HTR-8/SVneo (cell line): ENCODE measurements at places on chromosomes 1 and 21.

DNA sequence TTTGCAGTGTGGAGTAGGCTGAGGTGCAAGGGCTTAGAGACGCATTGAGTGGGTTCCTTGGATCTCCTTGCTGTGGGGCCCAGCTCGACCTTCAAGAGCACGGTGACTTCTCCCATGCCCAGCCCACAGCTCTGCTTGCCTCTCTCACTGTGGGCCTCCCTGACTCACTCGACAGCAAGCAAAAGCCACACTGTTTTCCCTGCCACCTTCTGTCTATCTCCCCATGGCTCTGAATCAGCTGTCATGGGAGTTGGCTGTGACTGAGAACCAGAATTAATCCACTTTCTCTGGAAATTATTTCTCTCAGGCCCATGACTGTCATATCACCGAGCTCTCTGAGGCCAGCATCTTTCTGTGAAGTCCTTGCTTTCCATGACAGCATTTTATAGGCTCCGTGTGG, 140.7 kb downstream of the NOS1AP start:
- no peak for DNase-seq

DNA sequence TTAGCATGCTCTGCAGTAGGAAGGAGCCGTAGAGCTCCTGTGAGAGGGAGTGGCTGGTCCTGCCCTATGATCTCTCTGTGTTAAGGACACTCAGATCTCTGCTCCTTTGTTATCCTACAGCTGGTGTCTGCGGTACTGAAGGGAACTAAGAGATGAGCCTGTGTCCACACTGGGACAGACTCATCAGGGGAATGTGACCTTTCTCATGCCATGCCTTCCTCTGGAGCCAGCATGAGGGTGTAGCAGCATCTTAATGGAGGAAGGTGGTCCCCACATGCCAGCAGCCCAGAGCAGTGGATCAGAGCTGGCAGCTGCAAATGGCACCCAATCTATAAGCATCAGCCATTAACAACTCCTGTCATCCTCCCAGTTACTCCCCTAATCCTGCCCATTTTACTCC, 24.7 kb upstream of the GUCA2B start:
- no peak for DNase-seq

GRCh38 chr1:28936094-28936493, 21.7 kb downstream of the EPB41 start:
- no peak for DNase-seq

- no peak for DNase-seq
Measured at GRCh38 chr21:45099571-45099970, 25.2 kb downstream of the ADARB1 start.

DNA sequence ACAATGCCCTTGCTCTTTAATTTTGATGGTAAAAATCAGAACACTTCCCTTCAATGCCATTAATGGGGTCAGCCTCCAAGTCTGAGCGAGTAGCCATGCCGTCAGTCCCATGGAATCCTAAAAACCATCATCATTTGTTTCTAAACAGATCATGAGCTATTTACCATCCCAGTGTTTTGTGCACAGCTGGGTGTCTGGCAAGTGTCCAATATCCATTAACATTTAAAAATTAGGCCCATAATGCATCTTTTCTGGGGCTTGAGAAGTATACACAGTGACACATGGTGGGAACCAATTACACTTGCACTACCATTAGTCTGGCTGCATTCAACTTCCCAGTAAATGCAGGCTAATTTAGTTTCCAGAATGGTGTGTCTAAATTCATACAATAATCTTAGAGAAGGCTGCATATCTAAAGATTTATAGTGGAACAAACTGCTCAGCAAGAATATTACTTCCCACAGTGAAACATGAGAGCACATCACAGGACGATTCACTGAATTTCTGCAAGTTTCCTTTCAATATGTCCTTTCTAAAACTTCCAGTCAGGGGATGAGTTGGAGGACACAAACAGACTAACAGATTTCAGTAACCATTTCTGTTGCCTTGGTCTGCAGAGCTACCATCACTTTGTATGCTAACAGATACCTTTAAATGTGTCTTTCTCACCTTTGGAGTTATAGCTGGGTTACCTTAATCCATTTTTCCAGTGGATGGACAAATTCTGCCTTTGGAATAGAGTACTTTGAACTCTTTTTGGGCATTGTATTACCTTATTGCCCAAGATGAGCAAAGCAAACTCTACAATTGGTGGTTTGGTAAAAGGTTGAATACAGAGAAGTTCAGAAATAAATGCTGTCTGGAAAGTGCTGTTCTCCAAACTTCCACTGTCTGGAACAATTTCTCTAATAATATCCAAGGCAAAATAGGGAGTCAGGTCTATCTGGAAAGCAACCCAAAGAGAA, 258.0 kb downstream of the PTBP2 start:
- no peak for DNase-seq

- DNase-seq, result no peak
Measured at GRCh38 chr1:113298941-113299340, 91.4 kb upstream of the MAGI3 start.

DNA sequence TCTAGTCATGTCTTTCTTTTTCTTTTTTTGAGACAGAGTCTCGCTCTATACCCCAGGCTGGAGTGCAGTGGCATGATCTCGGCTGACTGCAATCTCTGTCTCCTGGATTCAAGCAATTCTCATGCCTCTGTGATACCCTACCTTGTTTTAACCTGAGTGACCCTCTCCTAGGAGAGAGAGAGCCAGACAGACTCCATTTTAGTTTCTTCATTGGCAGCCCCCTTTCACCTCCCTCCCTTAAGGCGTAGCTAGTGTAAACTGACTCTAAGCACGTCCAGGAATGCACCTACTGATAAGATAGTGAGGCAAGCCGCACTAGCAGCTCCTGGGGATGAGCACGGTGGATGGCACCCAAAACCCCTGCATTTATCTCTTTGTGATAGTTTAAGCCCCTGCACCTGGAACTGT, 5.2 kb upstream of the PKNOX1 start:
- no peak for DNase-seq

DNA sequence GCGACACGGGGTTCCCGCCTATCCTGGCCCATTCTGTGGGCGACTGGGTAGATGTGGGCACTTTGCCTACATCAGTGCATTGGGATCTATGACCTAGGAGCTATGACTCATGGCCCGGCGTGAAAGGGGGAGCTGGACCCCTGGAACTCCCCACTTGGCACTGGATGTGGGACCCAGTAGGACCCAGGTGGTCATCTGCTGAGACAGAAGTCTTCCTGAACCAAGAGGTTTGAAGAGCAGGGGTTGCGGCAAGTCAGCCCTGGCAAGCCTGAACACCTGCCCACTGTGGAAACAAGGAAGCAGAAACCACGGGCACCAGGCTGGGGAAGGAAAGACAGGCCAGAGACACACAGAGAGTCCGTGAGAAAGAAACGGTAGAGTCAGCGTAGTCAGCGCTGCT, 656.7 kb downstream of the AJAP1 start:
- no peak for DNase-seq

- no peak for DNase-seq
Measured at GRCh38 chr1:171128463-171128862, 37.8 kb downstream of the FMO3 start.

DNA sequence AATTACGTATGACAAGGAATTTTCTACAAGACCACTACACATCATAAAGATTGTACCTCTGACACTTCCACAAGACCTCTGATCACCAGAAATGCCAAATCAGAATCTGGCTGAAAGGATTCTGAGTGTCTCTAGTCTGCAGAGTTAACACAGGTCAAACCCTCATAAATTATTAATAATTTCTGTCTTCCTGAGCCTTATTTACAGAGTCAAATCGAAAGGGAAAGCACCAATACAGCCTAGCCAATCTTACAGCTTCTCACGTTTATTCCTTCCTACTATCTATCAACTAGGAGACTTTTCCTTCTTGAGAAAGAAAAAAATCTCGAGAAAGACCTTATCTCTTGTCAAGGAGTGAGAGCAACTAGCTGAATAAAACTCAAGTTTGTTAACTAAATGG, 2151.6 kb downstream of the MRPL39 start:
- no peak for DNase-seq

- peak; percentile 59 for DNase-seq
Measured at GRCh38 chr1:200029035-200029821, 1.7 kb downstream of the NR5A2 start.

DNA sequence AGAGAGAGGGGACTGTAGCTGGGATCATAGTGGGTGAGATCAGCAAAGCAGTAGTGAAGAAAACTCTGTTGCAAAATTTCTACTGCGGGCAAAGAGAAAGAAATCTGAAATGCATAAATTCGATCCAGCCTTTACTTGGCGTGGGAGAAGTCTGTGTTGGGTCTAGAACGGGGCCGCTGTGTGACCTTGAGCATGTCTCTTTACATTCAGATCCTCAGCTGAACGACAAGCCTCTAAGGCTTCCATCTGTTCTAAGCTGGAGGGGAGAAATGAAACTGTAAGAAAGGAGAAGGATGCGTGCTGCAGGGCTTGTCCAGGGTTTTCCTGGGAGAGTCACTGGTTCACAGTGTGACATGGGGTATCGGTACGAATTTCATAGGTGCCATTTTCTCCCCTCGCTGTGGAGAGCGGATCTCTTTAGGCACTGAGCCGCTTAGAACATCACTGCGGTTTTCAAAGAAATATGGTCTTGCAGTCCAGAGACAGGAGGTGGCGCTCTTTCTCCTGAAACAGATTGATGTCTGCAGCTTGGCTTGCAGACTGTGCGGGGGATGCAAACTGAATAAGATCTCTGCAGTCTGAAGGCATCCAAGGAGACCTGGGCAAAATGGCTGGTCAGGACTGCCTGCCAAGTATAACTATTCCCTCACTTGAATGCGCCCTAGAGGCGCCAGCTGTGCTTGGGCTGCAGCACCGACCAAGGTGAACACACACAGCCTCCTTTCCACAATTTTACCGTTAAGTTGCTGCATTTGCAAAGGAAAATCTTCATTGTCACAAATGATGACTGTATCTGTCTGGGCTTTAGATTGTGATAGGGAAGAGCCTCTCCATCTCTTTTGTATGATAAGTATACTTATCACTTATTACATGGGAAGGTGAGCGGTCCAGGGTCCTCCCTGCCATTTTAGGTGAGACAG, 104.1 kb downstream of the XCL2 start:
- peak; percentile 80 for DNase-seq

DNA sequence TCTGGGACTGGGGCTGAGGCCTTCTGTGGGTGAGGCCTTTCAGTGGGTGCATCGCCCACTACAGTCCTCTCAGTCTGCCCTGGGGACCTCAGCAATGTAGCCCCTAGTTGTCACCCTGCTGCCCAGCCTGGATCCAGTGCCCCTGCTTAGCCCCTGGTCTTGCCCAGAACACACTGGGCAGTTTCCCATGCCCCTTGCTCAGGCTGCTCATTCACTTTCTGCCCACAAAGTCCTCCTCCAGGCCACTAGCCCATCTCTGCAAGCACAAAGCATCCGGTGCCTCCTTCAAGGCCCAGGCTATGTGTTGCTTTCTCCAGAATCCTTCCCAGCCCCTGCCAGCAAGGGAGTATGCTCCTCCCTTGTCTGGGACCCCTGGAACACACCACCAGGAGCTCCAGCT, 5.4 kb upstream of the ADORA1 start:
- DNase-seq, result no peak

- no peak for DNase-seq
Measured at GRCh38 chr1:24547195-24547594, 8.7 kb upstream of the NCMAP start.

DNA sequence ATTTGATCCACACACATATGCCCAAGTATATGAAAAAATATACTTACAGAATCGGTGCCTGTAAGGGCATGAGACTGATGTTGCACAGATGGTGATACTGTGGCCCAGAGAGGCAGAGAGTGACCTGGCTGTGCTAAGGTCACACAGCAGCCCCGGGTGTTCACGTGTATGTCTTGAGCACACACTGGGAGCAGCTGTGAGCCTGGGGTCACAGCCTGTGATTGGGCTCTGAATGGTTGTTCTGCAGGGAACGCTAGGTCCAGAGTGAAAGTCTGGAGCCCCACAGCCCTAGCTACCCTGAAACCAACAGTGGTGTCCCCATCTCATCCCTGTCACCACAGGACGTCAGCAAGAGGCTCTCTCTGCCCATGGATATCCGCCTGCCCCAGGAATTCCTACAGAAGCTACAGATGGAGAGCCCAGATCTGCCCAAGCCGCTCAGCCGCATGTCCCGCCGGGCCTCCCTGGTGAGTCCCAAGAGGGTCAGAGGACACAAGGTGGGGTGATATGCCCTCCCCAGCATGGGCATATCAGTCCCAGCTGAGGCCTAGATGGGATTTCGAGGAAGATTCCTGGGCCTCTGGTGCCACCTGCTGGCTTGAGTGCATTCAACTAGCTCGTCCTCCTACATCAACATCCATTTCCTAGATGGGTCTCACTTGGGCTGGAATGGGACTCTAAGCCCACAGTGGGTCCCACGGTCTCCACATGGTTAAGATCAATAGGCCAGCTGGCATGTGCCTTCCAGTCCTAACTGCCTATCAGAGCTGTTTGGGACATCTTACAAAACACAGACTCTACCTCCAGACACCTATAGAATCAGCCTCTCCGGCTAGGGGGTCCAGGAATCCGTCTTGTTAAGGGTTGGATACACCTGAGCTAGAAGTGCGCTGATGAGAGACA, 19.7 kb downstream of the CDK18 start:
- DNase-seq, result peak; percentile 81
